AG10803 (cell line): ENCODE measurements at places on chromosomes 12 and 14.
A peak's percentile ranks its signal among the peaks of the same experiment; 100 is the strongest.

DNA sequence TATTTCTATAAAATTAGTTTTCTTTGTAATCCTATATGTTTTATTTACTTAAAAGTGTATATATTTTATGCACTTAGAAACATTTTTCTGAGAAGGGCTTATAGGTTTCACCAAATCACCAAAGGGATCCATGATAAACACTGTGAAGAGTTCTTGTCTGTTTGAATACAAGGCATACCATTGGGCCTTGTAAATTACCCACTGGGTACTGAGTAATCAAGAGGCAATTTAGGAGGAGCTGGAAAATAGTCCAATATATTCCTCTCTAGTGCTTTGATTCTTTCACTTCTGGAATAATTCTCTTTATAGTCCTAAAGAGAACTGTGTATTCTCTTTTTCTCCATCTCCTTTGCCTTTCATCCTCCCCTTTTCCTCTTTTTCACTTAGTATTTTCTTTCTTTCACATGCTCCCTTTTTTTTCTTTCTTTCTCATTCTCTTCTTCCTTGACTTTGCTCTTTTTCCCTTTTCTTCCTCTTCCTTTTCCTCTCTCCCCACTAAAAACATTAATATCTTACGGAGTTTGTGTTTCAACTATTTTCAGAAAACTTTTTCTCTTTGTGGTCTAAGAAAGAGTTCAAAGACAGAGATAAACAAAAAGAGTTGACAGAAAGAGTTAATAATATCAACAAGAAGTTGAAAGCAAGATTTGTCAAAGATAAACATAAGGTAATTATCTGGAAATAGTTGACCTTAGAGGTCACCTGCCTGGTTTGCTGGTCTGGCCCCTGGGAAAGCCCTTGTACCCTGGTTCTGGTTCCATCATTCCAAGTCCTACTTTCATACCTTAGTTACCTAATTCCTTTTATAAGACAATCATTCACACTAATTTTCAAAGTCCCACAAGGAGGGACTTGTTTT is 435.3 kb downstream of the RAD51B start:
- DNase-seq, result no peak

DNA sequence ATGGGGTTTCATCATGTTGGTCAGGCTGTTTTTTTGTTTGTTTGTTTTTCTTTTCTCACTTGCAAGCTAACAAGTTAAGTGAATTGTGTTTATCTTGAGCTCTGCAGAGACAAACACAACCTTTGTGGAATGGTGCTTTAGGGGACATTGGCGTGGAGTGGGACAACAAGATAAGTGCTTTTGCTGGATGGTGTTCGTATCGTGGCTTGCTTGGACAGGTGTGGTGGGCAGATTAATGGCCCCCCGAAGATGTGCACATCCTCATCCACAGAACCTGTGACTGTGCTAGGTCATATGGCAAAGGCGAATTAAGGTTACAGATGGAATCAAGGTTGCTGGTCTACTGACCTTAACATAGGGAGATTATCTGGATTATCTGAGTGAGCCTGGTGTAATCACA is 7.0 kb downstream of the MLXIP start:
- no peak for DNase-seq

DNA sequence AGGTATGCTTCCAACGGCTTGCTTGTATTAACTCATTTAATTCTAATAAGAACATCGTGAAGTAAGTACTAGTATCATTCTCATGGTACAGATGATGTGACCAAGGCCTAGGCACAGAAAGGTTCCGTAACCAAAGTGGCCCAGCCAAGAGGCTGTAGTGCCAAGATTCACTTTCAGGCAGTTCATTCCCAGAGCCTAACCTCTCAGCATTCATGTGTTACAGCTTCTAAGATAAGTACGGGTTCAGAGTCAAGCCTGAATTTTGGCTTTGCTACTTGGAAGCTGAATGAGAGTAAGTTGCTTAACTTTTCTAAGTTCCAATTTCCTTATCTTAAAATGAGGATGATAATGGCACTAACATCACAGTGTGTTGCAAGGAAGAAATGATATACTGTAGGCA is 379.9 kb downstream of the AEBP2 start:
- no peak for DNase-seq

DNA sequence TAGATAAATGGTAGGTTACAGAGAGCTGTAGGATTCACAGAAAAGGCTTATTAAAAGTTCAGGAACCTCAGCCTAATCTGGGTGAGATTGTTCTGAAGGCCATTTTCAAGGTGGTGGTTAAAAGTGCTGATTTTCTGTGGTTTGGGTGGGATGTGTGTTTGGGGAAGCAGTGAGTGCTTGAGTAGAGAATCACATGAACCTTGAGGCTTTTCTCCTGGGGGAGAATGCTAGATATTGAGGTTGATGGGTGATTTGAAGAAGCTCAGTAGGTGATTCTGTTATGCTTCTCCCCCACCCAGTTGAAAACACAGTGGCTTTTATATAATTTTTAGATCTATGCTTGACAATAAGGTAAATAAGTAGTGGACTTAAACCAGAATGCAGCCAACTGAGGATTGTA is 420.9 kb downstream of the PCNX1 start:
- DNase-seq, result no peak

GRCh38 chr12:13103391-13104033 is at the start of gene GSG1:
GSG1 (minus strand) TSS chr12:13103667; CDS start chr12:13103512, 155 bp downstream.
- no peak for DNase-seq

DNA sequence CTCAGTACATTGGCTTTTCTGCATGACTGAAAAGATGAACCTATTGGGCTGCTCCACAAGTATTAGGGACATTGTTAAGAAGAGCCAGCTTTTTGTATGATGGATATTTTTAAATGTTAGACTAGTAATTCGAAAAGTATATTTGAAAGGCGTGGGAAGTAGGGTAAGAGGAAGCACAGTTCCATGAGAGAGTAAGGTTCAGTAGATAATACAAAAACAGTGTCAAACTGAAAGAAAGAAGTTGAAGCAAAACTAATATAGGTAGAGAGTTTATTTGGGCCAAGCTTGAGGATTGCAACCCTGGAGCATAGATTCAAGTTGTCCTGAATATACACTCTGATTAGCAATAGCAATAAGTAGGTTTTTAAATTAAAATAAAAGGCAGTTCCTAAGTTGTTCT is 193.9 kb downstream of the RASSF9 start:
- no peak for DNase-seq

DNA sequence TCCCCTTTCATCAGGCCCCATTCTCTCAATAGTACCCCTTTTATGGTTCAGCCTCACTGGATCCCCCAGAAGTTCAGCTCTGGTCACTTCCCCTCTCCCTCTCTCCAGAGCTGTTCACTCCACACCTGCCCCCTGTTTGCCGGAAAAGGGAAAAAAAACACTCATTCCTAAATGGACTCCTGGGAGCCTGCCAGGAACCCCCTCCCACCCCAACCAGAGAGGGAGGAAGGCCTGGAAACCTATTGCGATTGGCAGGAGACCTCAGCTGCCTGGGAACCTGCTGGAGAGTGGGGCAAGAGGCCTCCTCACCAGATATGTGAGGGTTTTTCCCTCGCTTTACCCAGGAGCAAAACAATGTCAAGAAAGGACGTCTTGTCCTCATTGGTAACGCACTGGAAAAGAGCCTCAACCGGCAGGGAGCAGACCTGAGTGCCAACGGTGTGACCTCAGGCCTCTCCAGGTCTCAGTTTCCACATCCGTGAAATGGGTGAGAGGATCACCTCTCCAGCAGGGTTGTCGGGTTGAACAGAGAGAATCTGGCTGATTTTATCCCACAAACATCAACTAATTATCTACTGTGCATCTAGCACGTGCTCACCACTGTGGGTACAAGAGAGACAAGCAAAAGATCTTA is 4.6 kb downstream of the DTX1 start:
- no peak for DNase-seq

GRCh38 chr12:30853561-30854133 is 72.9 kb upstream of the TSPAN11 start:
- DNase-seq, result no peak

- no peak for DNase-seq
Measured at GRCh38 chr12:107135177-107135576, 41.8 kb upstream of the CRY1 start.

GRCh38 chr12:124949066-124949465 is 34.6 kb upstream of the UBC start:
- DNase-seq, result no peak

DNA sequence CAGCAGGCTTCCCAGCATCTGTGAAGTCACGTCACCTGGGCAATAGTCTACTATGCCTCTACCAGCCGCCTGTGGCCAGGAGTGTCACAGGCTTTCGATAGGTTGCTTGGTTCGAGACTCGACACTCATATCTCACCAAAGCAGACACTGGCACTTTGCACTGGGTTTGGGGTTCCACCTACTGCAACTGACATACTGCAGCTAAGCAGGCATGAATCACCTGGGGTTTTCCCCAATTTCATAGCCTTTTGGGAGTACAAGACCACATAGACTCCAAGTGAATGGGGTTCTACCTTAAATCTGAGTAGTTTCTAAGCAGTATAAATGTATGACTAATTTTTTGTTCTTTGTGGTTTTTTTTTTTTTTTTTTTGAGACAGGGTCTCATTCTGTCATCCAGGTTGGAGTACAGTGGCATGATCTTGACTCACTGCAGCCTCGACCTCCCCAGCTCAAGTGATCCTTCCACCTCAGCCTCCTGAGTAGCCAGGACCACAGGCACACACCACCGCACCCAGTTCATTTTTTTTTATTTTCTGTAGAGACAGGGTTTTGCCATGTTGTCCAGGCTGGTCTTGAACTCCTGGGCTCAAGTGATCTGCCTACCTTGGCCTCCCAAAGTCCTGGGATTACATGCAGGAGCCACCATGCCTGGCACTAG is 32.1 kb downstream of the DMAC2L start:
- DNase-seq, result no peak

DNA sequence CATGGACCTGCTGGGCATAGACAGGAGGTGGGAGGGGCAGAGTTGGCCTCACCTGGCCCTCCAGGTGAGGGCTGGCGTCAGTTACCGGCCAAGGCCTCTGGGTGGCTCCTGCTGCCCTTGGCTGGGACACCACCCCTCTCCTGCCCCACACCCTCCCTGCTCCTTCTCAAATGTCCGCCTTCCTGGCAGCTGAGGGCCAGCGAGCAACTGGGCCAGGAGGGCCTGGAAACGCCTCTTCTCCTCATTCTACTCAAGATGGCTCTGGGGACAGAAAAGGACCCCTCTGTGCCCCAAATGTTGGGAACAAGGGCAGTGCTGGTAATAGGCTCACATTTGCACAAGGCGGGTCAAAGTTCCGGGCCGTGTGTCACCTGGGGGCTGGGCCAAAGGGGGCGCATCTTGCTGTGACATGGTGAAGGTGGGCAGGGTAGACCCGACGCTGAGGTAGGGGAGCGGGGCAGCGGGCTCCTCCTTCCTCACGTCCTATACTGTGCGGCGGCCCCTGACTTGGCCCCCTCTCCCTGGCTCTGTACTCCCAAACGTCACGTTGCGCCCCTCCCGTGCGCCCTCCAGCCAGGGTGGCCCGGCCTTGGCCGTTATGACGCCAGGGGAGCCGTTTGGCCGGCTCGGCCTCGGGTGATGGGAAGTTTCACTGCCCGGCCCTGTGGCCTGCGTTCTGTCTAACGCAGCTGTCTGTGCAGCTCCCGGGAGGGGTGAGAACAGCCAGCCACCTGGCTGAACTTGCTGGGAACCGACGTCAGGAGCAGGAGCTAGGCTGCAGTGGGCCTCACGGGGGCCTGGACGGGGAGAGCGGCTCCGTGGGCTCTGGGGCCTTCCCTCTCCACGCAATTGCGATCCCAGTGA is 18.0 kb upstream of the DLK1 start:
- DNase-seq, result no peak

- no peak for DNase-seq
Measured at GRCh38 chr12:121957861-121958515, 39.6 kb downstream of the CFAP251 start.

DNA sequence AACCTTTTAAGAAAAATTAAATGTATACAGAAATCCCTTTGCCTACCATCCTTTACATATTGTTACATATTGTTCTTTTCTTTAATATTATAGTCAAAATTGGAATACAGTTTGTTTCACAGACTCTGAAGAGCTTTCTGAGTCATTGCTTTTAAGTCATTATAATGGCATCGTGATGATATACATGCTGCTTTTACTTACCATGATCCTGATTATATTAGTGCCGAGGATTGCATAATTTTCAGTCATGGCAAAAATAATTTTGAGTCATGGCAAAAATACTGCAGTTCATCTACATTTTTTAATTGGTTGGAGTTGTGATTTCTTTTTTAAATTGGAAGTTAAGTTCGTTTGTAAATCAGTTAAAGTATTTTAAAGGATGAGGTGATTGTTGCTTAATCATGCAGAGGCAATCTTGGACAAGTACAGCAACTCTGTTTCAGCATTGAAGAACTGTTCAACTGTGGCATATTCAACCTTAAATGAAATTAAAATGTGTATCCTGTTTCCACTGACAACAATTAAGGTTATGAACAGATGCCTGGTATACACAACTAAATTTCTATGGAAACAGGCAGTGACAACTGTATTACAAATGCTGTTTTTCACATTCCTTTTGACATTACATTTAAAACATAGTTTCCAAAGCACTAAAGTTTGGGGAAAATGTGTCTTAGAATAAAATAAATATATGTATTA is 142.3 kb downstream of the PCNX1 start:
- peak; percentile 24 for DNase-seq

GRCh38 chr12:122141911-122142725 is 31.9 kb downstream of the IL31 start:
- no peak for DNase-seq

GRCh38 chr12:32265456-32265855 is 133.9 kb upstream of the FGD4 start:
- DNase-seq, result no peak

DNA sequence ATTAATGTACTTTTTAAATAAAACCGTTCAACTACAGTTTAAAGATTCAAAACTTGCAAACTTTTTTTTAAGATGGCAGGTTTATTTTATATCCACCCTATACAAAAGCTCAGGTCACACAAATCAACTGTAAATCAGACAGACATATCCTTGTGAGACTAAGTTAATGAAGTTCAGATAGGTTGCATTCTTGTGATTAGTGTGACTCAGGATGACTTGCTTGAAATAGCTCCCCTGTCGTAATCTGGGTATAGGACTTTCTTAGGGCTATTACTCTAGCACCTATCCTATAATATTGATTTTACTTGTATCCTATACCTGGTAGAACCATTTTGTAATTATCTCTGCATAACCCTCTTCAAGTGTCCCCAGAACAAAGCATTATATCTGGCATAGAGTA is 9.5 kb upstream of the PRKD1 start:
- peak; percentile 37 for DNase-seq

GRCh38 chr14:85357120-85357519 is 172.8 kb upstream of the FLRT2 start:
- no peak for DNase-seq

DNA sequence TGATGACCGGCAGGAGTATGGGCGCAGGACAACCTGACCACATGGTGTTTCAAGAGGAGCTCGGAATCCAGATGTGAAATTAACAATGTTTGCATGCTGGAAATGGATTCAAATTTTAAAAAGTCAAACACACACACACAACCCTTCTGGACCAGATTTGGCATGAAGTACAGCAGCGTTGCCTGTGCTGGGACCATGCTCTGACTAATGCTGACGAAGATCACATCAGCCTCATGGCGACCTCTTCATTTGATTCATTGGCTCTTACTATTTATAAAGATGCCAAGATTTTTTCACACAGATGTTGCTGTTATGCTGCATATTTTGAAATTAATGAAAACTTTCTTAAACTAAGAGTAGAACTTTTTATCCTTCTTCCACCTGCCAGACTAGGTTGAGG is 926.6 kb upstream of the TMEM132C start:
- DNase-seq, result peak; percentile 3

- no peak for DNase-seq
Measured at GRCh38 chr12:96623155-96623554, 133.8 kb downstream of the CFAP54 start.
